ENCODE measurements at places on chromosomes 7 and 10.

DNA sequence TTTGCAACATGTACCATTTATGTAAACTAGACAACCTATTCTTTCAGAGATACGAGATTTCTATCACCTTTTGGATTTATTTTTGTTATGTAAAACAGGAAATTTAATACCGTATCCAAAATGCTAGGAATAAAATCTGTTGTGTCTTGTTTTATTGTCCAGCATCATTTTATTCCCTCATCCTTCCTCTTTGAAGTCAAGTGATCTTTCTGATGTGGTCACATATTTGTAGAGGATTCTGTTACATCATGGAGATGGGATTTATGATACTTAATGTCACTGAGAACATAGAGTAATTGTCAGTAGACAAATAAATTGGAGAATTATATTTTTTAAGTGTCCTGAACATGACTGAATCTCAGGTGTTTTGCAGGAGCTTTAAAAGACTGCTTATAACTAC is 64.7 kb downstream of the ZNF277 start:
- no peak for DNase-seq

- no peak for DNase-seq
Measured at GRCh38 chr7:138460176-138460648, at the start of gene TRIM24. Gene TRIM24, plus strand, starts transcription at chr7:138460259. Its CDS starts 290 bp downstream, at chr7:138460549.

DNA sequence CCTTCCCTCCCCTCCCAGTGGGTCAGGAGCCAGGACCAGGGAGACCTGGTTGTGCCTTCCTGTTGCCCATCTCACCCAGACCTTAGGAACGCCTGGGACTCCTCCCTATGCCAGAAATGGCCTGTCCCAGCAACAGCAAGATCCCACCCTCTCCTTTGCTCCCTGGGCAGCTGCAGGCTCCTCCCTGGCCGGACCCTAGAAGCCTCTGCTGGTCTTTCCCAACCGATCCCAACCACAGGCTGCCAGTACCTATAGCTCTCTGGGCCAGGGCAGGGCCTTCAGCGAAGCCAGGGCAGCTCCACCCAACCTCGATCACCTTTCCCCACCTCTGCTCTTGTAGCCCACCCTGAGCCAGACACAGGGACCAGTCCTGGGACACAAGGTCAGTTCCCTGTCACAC is 21.9 kb downstream of the LDB3 start:
- no peak for DNase-seq

DNA sequence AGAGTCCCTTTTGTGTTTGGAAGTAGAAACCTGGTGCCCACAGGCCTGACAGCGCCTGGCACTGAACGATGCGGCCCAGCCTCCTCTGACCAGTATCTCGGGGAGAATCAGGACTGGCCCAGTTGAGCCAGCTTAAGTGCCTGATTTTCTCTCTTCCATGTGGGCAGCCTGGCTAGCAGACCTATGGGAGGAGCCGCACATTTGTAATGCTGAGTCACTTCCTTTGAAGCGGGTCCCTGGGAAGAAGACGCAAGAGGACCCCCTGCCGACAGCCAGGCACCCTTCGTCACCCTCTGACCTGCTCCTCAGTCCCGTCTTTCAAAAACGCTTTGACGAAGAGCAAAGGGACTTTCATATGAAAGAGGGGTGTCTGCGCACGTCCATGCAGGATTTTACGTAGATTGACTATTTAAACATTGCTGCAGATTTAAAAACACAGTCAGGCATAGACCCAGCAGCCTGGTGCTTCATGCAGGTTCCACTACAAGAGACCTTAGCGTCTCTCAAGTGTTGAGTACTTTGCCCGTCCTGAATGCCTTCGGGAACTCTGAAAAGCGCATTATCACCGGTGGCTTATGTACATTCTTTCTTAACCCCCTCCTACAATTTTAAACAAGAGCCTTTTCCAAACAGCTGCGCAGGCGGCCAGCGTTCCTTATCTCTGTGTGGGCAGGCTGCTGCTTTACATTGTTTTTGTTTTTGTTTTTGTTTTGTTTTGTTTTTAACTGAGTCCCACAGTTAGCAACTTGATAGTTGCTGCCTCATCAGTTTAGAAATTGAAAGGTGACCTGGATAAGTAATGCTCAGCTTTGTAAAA is 36.5 kb upstream of the AP5Z1 start:
- DNase-seq: no peak

Data from LNCaP clone FGC (cell line).